ENCODE measurements at places on chromosomes 12 and 14. TPM values are rescaled to one million over a fixed set of nuclear protein-coding genes. Genes with fewer than 3 reads are reported as not detected.
A peak's percentile ranks its signal among the peaks of the same experiment; 100 is the strongest.

- H3K27ac ChIP-seq = no peak overlapping the region
- H3K27me3 ChIP-seq = no peaks in the 10 kb centered on the region
- no peaks in the 10 kb centered on the region for H3K4me1 ChIP-seq
- DNase-seq = no peak
- H3K4me3 ChIP-seq = no peak overlapping the region
Measured at GRCh38 chr12:96354844-96355534, 45.2 kb downstream of the CDK17 start.

DNA sequence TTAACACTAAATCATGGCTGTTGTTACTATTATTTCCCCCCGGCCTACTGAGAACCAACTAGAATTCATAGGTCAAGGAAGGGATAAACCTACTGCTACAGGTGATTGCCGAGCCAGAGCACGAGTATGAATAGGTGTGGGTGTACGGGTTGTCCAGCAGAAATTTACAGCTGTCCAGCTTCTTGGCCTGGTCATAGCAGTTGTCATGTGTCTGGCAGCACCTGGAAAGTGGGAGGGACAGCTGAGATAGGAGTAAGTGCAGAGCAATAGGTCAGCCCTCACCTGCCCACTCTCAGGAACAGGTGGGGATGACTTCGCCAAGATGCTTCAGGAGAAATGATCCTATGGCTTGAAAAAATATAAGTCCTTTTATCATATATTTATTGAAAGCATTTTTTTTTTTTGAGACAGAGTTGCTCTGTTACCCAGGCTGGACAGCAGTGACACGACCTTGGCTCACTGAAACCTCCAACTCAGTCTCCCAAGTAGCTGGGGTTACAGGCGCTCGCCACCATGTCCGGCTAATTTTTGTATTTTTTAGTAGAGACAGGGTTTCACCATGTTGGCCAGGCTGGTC, 2.6 kb downstream of the PLA2G1B start:
- H3K27ac ChIP-seq = no peak overlapping the region
- no peaks in the 10 kb centered on the region for H3K36me3 ChIP-seq
- no peaks in the 10 kb centered on the region for H3K4me1 ChIP-seq
- H3K27me3 ChIP-seq = no peaks in the 10 kb centered on the region

GRCh38 chr12:104106965-104107364, 31.0 kb downstream of the NFYB start:
- H3K27me3 ChIP-seq = no peaks in the 10 kb centered on the region
- H3K36me3 ChIP-seq = no peaks in the 10 kb centered on the region
- H3K4me1 ChIP-seq = no peaks in the 10 kb centered on the region

DNA sequence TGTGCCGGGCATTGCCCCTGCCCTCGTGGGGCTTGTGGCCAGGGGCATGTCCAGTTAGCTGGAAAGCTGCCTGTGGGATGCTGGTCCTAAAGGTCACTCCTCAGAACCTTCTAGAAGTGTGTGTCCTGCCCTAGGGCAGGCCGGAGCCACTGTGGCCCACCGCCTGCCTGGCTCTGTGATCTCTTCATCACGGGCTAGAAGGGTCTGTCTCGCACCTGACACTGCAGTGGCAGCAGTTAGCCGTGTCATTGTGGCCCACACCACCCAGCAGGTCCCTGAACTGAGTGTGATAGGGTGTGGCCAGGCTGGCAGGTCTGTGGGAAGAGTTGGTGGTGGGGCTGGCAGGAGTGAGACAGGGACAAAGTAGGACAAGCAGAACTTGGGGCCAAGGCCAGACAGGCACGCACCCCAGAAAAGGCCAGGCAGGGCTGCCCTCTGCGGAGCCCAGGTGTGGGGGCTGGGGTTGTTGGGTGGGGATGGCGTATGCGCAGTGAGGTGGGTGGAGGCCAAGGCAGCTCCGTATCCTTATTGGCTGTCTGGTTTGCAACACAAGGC, 41.2 kb downstream of the ADGRD1 start:
- H3K4me1 ChIP-seq = no peaks in the 10 kb centered on the region
- H3K4me3 ChIP-seq = no peak overlapping the region
- DNase-seq = no peak
- H3K27ac ChIP-seq = no peak overlapping the region

- H3K4me1 ChIP-seq = peaks cover 21% of the 10 kb centered on the region
- DNase-seq = peak; percentile 42
- H3K36me3 ChIP-seq = no peaks in the 10 kb centered on the region
- peak overlapping the region; percentile 89 for H3K27ac ChIP-seq
Measured at GRCh38 chr14:91873471-91874415, 6.4 kb upstream of the TC2N start.

- no peaks in the 10 kb centered on the region for H3K36me3 ChIP-seq
- H3K4me1 ChIP-seq = peaks cover 3% of the 10 kb centered on the region
- no peaks in the 10 kb centered on the region for H3K27me3 ChIP-seq
- H3K27ac ChIP-seq = no peak overlapping the region
- no peak for DNase-seq
Measured at GRCh38 chr14:104654119-104654518, 35.3 kb upstream of the INF2 start.

The PLEKHD1 gene
- total RNA-seq = 0.05 TPM

The RIN3 gene
- 18.4 TPM for total RNA-seq

GRCh38 chr12:12899530-12900380, 8.4 kb downstream of the GPRC5A start:
- DNase-seq = no peak
- peaks cover 4% of the 10 kb centered on the region for H3K4me1 ChIP-seq
- H3K27me3 ChIP-seq = no peaks in the 10 kb centered on the region
- H3K27ac ChIP-seq = no peak overlapping the region

The PRB2 gene
- total RNA-seq = not detected

DNA sequence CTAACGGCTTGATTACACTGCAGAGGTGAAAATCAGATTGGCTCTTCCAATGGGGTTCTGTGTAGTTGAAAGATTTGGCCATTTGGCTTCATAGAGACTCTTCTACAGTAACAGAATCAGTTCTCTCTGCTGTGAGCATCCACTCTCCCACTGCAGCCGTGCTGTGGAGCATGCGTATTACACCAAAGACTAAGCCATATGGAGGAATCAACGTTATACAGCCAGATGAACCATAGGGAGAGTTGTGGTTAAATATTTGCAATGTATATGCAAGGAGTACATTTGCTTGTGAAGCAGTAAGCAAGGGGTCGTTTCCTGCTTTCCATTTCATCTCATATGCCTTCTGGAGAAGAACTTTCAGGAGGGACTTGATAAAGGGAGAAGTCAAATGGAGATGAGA, 331.1 kb upstream of the FKBP4 start:
- no peak for DNase-seq
- H3K27me3 ChIP-seq = no peaks in the 10 kb centered on the region
- no peak overlapping the region for H3K4me3 ChIP-seq
- H3K27ac ChIP-seq = no peak overlapping the region
- no peaks in the 10 kb centered on the region for H3K36me3 ChIP-seq

- H3K27me3 ChIP-seq = no peaks in the 10 kb centered on the region
- no peak for DNase-seq
- peak overlapping the region; percentile 2 for H3K27ac ChIP-seq
- no peaks in the 10 kb centered on the region for H3K36me3 ChIP-seq
Measured at GRCh38 chr12:124621296-124621660, 53.9 kb upstream of the NCOR2 start.

The HECTD4 gene
- total RNA-seq = 41.7 TPM

DNA sequence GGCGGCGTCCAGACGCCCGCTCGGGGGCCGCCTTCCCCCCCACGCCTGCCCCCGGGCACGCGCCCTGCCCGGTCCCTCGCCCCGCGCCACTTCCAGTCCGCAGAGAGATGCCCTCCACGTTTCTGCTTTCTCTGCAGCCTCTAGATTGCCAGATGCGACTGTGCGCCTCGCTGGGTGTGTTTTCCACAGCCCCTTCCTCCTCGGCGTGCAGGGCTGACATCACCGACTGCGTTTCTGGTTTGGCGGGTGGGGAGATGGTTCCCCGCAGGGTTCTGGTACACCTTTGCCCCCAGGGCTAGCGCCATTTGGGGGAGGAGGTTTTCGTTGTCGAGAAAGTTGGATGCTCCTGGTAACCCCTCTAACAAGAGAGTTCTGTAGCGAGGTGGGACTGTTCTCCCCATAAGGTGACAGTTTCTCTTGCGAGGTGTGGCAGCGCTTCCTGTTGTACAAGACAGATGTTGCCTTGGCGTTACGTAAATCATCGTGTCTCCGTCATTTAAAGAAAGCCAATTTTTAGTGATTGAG, 1.5 kb downstream of the CALM1 start:
- DNase-seq = peak; percentile 58
- no peaks in the 10 kb centered on the region for H3K27me3 ChIP-seq
- H3K4me1 ChIP-seq = peaks cover 8% of the 10 kb centered on the region
- H3K4me3 ChIP-seq = peak overlapping the region; percentile 83
- H3K36me3 ChIP-seq = peaks cover 13% of the 10 kb centered on the region
- peak overlapping the region; percentile 95 for H3K27ac ChIP-seq

The NUAK1 gene
- 3.7 TPM for total RNA-seq
